Activated naive CD4-positive, alpha-beta T cell treated with Interleukin-2 at 50 U/mL for 16 hours (primary cell): ENCODE measurements at places on chromosomes 11 and 22.

DNA sequence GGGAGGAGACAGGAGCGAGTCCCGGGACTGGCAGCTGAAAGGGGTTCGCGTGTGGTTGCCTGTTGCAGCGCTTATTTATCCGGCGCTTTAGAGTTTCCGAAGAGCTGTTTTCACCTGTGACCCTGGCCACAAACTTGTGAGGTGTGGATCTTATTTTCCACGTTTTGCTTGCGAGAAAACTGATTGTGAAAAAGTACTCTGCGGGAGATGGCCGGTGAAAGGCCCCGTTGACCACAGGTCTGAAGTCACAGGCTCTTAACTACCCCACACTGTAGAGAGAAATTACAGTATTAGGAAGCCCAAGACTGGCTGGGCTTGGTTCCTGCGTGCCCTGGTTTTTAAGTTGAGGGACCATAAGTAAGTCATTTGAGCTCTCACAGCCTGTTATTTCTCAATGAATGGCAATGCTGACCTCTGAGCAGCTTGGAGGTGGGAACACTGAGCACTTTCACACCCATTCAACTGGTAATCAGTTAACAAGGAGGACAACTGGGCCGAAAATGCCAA, 379 bp upstream of the RAB38 start:
- DNase-seq, result no peak

- no peak for DNase-seq
Observed at GRCh38 chr11:69566001-69566400, 75.0 kb upstream of the CCND1 start.

- DNase-seq, result no peak
Observed at GRCh38 chr11:30488304-30488998, 97.7 kb downstream of the MPPED2 start.

DNA sequence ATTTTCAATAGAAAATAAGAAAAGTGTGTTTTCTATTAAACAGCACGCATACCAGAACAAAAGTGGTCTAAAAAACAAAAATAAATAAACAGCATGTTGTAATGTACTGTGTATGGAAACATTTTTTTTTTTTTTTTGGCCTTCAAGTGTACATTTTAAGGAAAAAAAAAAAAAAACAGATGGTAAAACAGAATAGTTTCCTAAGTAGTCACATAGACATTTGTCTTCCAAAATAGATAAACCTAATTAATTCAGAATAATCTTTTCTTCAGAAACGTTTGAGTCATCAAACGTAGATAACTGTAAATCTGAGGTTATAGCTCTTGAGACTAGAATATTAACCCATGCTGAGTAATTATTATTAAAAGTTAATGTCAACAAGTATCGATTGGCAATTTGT, 396 bp upstream of the CFAP300 start:
- DNase-seq, result no peak

DNA sequence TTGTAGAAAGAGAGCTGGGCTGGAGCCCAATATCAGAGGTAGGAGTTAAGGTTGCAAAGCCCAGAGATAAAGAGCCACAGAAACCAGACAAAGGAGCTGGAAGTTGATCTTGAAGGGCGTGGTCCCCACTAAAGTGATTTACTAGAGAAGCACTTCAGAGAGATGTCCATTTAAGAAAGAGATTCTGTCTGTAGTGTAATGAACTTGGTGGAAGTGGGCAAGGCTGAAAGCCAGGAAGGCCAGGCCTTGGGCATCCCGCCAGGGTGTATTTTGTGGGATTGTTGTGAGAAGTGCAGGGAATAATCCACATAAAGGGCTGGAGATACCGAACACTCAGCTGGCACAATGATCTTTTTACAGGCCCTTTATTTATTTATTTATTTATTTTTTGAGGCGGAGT, 1398.8 kb downstream of the TBC1D22A start:
- DNase-seq, result no peak

DNA sequence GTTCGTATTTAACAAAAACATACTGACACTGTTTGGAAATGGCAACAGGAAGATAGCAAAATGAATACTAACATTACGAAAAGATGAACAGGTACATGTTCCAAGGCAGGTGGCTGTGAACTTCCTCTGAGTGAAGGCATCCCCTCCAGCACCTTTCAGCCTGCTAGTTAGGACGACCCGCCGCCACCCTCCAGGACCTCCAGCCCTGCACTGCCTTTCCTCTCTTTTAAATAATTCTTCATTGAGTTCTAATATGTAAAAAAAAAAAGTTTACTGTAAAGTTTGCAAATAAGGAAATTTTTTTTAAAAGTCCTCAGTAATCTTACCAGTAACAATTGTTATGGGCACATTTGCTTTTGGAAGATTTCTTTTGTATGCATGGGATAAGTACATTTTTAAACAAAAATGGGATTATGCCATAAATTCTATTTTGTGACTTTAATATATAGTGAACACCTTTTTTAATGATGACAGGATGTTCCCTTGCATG, 6.0 kb downstream of the NEAT1 start:
- no peak for DNase-seq

DNA sequence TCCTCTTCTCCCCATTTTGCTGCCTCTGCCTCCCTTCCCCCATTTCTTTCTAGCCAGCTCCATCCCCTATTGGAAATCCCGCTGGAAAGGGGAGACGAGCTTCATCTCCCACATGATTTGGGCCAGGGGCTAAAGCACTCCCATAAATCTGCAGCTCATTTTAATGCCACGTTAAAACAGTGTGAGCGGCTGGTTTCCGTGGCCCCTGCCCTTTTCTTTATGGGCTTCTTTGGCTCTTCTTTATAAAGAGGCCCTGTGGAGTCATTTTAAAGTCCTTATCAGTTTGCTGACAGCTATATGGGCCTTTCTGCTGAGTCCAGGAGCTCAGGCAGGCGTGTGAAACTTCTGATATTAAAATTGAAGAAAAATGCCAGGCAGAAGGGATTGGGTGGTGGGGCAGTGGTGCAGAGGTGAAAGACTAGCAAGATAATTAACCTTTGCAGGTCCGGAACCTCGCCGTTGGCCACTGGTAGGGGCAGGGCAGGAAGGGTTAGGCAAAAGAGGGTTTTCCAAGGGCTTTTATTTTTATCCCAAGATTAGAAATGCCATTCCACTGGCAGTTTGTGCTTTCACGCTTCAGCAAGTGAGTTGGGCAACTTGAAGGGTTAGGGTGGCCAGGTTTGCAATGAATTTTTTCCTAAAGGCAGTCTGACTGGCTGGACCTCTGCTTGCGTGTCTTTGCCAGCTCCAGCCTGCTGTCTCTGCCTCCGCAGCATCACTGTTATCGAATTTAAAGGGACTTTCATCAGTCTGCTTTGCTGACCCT, 44.3 kb downstream of the EXT2 start:
- DNase-seq, result no peak

- DNase-seq, result no peak
Observed at GRCh38 chr22:40232624-40233023, 54.9 kb downstream of the TNRC6B start.

- DNase-seq, result no peak
Observed at GRCh38 chr11:62245271-62245753, 3.3 kb downstream of the SCGB1D2 start.

DNA sequence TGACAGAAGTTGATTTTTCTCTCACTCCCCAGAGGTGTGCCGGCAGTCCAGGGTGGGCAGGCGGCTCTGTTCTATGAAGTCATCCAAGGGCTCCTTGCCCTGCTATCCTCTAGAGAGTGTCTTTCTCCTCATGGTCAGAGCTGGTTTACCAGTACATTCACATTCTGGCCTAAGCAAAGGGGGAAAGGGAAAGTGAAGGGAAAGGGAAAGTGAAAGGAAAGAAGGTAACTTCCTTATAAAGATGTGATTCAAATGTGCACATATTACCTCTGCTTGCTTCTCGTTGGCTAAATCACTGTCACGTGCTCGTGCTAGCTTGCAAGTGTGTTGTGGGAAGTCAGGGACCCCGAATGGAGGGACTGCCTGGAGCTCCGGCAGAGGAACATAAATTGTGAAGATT, 2.9 kb upstream of the HTATIP2 start:
- peak; percentile 19 for DNase-seq

DNA sequence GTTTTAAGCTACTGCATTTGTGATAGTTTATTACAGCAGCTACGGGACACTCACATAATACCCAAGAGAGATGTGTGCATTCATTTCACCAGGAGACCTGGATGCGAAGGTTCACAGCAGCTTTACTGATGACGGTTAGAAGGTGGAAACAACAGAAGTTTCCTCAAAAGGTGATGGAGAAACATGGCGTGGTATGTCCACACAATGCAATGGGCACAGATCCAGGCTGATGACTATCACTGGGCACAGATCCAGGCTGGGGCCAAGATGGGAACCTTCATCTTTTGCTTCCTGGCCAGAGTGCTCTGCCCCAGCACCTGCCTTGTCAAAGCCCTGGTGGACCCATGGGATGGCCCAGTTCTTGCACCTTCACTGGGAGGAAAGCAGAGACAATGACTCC, 30.6 kb upstream of the RFPL3 start:
- DNase-seq, result no peak

GRCh38 chr22:29151316-29151715, 54.4 kb upstream of the EMID1 start:
- DNase-seq, result no peak

DNA sequence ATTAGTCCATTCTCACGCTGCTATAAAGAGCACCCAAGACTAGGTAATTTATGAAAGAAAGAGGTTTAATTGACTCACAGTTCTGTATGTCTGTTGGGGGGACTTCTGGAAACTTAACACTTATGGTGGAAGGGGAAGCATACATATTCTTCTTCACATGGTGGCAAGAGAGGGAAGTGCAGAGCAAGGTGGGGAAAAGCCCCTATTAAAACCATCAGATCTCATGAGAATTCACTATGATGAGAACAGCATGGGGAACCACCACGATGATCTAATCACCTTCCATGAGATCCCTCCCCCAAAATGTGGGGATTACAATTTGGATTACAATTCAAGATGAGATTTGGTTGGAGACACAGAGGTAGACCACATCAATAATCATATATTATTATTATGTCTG, 25.7 kb downstream of the CEP57 start:
- no peak for DNase-seq

DNA sequence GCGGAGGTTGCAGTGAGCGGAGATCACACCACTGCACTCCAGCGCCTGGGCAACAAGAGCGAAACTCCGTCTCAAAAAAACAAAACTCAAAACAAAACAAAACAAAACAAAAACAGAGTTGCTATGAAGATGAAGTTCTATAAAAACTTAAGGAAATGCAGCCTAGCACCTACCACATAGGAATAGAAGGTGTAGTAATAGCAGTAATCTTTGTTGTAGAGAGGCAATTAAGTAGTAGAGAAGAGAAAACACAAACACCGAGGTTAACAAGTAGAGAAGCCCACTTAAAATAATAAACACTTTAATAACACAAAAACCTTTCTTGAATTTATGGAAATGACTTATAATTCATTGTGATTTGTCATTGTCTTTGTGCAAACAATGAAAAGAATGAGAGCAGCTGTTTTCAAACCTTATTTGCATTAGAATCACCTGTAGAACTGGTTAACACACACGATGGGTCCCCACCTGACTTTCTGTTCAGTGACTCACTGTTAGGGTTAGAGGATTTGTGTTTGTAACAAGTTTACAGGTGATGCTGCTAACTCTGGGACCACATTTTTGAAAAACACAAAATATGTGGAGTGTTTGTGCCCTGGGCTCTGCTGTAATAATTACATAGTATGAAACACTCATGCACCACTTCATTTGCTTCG, 43.1 kb downstream of the TYR start:
- no peak for DNase-seq

DNA sequence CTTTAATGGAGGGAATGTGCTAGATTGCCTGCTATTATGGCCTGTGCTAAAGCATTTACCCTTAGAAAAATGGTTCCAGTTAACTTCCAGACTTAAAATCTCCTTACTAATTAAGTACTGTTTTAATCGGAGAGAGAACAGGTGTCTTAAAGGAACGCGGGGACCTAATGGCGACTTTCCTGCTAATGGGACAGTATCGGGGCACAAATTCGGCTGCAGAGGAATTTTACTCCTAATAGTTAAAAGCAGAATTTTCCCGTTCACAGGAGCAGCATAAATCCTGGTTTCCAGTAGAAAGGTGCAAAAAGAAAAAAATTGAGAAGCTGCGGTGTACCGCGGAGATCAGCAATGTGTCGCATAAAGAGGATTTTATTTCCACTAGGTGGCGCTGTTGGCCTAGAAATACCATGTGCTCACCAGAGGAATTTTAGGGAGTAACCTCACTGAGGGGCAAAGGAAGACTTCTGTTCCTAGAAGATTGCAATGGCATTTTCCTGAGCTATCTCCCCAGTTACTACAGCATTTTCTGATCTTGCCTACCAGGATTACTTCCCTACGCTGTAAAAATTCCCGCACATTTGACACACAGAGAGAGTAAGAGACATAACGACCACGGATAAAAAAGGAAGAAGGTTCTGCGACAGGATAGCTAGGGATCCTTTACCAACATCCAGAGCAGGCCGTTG, 44.5 kb downstream of the ZNF280B start:
- peak; percentile 37 for DNase-seq

- peak; percentile 78 for DNase-seq
Observed at GRCh38 chr11:116791002-116791812, 472 bp downstream of the APOA5 start.

DNA sequence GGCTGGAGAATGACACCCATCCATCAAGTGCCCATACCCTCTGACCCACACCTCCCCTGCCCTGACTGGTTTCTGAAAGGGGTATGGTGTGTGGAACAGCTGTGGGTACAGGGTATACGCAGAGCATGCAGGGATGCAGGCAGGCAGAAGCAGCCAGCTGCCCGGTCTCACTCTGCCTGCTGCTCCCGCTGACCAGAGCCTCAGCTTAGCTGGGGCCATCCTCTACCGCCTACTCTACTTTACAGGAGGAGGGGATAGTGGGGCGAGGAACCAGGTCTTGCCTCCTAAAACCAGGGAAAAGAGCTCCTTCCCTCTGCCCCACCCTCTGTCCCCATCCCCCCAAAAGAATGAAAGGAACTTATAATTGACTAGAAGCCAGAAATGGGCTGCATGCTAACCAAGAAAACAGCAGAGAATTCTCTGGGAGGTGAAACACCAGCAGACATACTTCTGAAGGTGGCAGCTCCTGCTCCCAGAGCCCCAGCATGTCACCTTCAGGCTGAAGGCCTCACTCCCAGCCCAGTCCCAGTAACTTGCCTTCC, 13.0 kb upstream of the CHRM4 start:
- no peak for DNase-seq

DNA sequence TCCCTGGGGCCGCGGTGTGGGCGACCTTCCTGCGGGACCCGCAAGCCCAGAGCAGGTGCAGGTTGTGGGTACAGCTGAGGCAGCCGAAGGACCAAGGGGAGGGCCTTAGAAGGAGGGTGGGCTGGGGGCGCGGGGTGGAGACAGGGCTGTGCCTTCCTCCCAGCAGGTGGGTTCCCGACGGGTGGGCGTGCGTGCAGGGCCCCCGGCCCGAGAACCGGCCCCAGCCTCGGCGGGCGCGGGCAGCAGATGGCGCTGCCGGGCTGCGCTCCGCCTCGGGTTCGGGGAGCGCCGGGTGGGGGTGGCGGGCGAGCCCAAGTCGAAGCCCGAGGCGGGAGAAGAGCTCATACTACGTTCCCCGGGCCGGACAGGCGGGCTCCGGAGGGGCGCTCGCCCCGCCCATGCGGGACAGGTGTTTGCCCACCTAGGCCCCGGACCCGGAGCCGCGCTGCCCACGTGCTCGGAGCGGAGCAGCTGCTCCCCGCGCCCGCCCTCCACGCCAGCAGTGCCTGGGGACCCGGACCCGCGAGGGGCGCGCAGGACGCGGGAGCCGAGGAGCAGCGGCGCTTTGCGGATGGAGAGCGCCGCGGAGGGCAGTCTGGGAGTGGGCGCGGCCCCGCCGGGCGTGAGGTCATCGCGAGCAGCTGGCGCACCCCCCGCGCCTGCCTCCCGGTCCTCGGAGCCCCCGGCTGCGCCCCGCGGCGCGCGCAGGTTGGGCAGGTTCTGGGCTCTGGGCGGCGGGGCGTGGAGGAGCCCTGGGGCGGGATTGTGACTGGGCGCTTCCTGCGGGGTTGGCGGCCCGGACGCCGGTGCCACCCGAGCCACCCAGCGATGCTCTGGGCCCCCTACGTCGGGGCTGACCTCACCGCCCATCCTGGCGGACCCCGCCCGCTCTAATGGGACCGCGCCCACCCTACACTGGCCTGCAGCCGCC, 25.3 kb downstream of the DUSP8 start:
- peak; percentile 50 for DNase-seq
